Activated T-helper 1 cell treated with anti-CD3 and anti-CD28 coated beads, Interleukin-2, amount 50 U/mL, for 16 hours (primary cell): ENCODE measurements at places on chromosomes 12 and 14.

DNA sequence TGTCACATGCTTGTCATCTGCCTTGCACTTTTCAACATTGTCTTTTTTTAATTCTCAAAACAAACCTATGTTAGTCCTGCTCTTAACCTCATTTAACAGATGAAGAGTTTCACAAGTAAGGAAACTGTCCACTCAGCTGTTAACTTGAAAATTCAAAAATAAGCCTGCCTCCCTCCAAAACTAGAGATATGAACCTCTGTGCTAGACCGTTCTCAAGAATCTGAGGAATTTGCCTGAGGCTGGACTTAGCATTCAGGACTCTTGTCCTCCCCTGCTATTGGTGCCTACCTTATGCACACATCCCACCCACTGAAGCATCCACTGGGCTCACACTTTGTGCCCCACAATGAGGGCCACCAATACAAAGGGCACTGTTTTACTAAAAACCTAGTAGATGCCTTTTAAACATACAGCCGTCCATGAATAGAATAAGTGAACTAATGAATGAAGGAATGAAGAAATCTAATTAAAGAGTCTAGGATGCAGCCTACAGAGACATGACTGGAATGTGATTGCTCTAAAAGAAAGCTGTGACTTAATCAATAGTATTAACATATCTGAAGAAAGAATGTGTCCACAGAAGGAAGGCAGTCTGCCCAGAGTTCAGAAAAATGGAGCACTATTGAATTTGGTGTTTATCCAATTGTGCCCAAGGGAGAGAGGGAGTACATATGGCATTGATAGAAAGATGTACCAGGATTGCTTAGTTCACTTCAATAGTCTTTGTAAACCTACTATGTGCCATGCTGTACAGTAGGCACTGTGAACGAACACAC, 238.5 kb downstream of the SPTSSA start:
- no peak for DNase-seq

- no peak for DNase-seq
Observed at GRCh38 chr12:130075497-130076076, 86.7 kb upstream of the FZD10 start.

GRCh38 chr12:32777159-32777558, 21.5 kb upstream of the YARS2 start:
- DNase-seq: no peak

- DNase-seq: no peak
Observed at GRCh38 chr14:67077921-67078320, 111.3 kb upstream of the GARIN2 start.

DNA sequence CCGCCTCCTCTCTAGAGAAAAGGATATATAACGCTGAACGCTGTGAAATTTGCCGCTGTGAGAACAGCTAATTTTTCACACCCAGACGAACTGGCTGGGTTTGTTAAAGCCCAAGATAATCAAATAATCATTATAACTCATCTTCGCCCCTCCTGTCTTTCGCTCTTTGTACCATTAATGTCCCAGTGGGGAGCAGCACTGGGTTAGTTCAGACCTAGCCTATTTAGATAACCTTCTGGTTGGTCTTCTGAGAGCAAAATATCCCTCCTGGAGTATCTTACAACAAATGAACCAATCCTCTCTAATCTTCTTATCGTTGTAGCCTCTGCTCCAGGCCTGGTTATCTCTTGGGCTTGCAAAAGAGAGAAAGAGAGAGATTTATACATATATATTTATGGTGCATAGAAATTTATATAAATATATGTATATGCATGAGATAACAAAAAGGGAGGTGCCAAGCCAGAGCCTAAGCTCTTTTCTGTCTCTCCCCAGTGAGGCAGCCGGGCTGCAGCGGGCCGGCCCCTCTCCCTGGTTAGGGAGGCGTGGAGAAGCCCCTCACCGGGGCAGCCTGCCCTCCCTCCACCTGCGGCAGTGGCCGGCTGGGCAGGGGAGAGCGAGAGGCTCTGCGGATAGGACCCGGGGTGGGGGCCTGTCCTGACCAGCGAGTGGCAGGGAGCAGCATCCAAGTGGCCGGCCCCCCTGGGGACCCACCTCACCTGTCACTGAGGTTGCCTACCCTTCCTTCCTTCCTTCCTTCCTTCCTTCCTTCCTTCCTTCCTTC, 202.0 kb upstream of the LHX5 start:
- no peak for DNase-seq

GRCh38 chr14:104031384-104031783, 54.1 kb upstream of the ASPG start:
- DNase-seq: no peak

DNA sequence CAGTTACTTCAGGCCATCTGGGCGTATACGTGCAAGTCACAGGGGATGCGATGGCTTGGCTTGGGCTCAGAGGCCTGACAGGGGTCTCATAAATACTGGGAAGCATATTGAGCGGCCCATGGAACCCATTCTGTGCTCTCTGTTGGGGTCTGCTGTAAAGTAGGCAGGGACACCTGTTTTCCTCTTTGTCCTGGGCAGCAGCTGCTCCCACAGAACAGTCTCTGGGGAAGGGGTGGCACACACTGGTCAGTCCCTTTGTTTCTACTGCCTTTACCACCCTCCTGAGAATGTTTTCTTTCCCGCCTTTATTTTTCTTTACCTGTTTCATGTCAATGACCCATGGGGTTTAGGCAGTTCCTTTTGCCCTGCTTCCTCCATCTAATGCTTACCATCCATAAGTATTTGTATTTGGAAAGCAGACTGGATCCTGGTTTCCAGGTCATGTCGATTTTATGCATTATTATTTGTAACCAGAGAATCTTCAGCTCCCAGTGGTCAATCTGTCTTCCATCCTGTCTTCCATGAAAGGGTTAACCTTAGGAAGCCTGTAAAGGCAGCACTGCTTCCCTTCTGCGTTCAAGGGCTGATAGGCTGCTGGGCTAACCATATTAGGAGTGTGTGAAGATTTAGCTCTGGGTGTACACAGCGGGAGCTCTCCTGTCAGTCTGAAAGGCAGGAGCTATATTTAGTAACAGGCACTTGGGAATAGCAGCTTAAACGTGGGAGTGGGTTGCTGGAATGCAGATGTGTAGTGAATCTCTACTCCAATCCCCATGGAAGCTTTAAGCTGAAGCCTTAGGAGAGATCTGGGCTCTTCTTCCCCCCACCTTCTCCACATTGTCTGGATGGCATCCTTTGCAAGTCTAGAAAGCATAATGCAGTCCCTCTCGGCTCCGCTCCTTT, 124.0 kb downstream of the DYRK2 start:
- DNase-seq: no peak

DNA sequence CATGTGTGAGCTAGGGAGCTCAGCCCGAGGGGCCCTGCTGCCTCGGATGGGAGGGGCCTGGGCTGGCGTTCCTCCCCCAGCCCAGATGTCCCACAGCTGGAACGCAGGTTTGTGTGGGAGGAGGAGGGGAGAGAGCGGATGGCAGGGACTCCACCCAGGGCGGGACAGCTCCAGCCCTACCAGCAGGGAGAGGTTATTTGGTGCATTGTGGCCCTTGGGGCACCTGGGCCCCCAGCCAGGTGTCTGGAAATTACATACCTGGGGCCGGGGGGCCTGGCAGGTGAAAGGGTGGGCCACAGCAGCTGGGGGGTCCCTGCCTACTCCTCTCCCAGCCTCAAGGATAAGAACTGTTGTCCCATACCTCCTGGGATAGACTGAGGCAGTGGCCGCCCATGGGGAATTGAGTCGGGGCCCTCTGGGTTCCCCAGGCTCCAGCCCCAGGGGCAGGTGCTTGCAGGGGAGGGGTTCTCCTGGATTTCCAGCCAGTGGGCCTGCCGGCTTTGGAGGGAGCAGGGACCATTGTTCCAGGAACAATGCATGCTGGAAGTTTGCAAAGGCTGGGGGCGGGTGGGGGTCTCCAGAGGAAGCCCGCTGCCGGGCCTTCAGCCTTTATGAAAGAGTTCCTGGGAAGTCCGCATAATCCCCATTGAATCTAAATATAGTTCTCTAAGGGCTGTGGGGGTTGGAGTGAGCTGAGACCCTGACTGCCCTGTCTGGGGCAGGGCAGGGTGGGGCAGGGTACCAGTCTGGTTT, 1.2 kb downstream of the KIF26A start:
- no peak for DNase-seq

DNA sequence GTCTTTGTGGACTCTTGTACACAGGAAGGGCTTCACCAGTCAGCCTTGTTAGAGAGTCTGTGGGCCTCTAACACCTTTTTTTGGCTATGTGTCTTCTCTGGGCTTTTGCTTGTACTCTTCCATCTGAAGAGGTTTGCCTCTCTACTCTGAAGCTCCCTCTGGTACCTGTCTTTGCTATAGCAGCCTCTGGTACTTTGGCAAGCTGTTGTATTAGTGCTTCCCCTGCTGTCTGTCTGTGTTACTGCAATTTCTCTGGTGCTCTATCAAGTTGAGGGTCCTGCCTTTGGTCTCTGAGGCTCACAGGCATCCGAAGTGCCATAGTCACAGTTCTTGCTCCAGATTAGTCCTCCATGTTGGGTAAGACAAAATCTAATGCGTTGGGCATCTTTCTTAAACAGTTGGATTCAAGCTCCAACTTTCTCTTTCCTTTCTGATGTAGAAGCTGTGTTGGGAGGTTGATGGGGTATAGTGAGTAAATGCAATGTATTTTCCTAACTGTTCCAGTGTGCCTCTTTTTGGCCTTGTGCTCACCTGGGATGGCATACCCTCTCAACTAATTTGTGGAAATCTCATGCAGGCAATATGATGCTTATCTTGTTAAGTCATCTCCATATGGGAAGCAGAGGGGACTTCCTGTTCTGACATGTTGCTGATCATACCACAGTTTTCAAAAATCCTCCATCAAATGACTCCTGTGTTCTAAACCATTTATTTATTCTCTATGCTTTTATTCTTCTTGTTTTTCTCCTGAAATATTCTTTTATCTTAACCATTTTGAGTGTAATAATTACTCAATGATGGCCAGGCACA, 88.8 kb downstream of the ATF7IP start:
- DNase-seq: no peak

DNA sequence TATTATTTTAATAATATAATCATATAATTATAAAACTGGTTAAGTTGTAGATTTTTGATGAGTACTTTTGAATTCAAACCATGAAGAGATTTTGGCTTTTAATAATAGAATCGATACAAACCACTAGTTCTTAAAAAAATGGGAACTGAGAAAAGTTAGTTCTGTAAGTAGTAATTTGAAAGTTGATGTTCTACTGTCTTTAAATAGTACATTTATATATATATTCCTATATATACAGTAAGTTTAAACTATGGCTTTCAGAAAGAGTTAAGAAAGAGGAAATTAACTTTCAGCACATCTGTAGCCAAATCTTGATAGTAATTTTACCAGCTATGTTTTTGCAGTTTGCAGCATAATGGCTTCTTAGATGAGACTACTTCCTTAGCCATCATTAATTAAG, 7.8 kb downstream of the LRRK2 start:
- no peak for DNase-seq

DNA sequence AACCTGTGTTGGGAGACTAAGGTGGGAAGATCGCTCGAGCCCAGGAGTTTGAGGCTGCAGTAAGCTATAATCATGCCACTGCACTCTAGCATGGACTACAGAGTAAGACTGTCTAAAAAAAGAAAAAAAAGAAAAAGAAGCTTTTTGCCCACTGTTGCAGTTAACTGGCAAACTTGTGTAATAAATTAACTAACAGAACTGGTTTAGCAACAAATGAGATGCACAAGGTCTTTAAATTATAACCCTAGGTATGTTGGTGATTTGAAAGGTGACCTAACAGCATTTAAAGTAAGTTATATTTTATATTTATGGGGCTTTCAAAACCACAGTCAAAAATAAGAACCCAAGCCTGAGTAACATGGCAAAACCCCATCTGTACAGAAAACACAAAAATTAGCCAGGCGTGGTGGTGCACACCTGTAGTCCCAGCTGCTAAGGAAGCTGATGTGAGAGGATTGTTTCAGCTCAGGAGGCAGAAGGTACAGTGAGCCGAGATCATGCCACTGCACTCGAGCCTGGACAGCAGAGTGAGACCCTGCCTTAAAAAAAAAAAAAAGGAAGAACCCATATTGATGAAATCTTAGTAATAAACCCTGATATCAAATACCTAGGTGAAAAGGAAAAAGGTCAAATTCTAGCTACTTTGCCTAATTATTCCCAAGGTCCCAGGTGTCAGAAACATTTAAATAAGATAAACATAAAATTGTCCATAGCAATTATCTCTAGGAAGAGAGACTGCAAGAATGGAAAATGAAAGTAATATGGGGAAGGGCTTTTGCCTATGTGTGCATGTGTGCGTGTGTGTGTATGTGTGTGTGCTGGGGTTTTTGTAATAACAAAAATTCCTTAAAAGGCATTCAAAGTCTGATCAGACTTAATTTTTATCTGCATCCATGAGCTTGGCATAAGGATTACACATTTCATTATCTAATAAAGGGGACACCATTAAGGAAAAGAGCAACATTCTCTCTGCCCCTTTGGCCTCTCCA, 15.4 kb downstream of the SYNE2 start:
- DNase-seq: no peak

DNA sequence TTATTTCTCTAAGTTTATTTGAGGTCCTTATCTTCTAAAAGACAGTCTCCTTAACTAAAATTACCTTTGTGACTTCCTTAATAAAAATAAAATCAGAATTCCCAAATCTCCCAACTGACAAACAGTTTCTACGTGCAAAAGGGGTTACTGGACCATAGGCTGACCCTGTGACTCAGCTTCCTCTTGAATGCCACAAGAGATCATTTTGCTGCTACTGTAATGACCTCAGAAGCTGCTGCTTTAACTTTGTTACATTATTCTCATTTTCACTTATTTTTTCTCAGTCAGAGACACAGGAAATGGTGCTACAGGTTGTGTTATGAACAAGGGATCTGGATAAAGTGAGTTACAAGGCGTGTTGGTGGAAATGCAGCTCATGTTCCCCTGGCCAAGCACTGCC, 132.2 kb upstream of the TMTC2 start:
- no peak for DNase-seq

GRCh38 chr12:10140001-10140400, 10.0 kb upstream of the CLEC7A start:
- DNase-seq: no peak

DNA sequence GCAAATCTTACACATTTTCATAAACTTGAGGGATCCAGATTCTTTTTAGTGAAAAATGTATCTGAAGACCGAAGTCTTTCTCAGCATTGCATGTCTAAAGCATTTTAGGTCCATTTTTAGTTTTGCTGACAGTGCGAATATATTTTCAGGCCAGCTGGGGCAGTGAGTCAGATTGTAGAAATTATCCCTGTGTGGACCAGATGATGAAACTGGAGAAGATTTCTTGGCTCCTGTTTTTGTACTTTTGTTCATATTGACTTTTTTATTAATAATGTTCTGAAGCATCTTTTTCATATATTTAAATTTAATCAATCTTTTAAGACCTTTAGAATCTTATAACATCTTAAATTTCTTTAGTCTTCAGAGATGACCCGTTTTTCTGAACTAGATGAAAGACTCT, 173.1 kb downstream of the FLRT2 start:
- no peak for DNase-seq

- DNase-seq: no peak
Observed at GRCh38 chr12:7834701-7835100, 38.0 kb downstream of the SLC2A14 start.

GRCh38 chr14:65336191-65336591, 76.3 kb upstream of the FUT8 start:
- no peak for DNase-seq

- no peak for DNase-seq
Observed at GRCh38 chr14:87879389-87879788, 113.6 kb downstream of the GALC start.
